ENCODE measurements at places on chromosomes 5 and 9.
A peak's percentile ranks its signal among the peaks of the same experiment; 100 is the strongest.

DNA sequence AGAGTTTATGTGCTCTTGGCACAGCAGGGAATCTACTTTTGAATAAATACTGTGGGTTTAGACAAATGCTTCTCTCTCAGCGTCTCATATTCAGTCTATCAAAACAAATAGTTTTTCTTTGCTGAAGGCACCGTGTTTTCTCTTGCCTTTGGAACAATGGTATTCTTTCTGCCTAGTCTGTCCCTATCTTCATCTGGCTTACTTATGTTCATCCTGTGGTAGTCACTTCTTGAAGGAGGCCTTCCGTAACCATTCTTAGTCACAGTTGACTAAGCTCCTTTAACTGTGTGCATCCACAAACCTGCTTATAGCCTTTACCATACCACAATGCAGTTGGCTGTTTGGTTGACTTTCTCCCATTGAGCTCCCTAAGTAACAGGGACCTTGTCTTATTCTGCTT, 45.9 kb downstream of the LARP1 start:
- no peak for DNase-seq

- no peak for DNase-seq
Observed at GRCh38 chr5:135387629-135387960, 11.4 kb downstream of the MACROH2A1 start.

GRCh38 chr5:138448481-138449398, 9.9 kb downstream of the REEP2 start:
- no peak for DNase-seq

DNA sequence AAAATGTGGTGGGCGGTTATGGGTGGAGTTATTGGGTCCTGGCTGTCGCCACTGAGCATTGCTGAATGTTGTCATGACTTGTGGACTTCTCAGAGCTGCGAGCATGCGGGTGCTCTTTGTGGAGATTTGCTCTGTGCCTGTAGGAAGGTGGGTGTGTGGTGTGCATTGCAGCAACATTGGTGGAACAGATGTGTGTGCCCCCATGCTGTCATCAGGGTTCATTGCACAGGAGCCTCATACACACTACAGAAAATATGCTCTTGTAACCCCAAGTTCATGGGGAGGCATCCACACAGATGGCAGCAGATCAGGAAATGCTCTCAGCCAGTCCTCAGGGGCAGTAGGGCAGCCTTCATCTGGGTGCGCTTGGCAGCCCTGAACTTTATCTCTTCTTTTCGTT, 55.9 kb upstream of the PHF2 start:
- DNase-seq: peak; percentile 25

- DNase-seq: no peak
Observed at GRCh38 chr5:135156715-135157404, 122.8 kb upstream of the PITX1 start.

DNA sequence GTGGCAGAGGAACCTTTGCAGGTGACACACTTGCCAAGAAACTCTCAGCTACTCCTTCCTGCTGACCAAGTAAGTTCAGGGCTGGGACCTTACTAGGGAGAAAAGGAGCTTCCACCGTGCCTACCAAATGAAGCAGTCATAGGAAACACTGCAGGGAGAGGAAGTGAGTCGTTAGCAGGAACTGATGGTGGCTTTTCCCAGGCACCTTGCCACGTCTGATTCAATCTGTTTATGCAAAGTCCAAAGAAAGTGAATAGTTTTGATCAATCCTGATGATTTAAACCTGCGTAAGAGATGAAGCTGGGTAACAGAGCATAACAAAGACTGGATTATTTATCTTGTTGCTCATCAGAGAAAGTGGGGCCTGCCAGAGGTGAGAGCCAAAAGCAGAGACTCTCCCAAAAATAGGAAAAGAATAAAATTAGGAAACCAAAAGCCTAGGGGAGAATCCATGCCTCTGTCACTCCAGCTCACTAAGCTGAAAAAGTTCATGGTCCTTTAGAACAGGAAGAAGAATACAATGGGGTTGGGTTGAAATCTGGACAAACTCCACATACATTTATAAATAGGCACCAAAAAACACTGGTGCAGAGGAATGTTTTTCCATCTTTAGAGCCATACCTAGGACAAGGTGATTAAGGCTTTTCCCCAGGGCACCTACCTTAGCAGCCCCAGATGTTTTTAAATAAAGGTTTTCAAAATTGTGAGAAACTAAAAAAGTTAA, 9.3 kb upstream of the PFDN1 start:
- peak; percentile 62 for DNase-seq

Data from inflammatory macrophage treated with lipopolysaccharide for 1 hour (primary cell).